Coronary artery (tissue), 2 donors: ENCODE measurements at places on chromosomes 5 and 9.

DNA sequence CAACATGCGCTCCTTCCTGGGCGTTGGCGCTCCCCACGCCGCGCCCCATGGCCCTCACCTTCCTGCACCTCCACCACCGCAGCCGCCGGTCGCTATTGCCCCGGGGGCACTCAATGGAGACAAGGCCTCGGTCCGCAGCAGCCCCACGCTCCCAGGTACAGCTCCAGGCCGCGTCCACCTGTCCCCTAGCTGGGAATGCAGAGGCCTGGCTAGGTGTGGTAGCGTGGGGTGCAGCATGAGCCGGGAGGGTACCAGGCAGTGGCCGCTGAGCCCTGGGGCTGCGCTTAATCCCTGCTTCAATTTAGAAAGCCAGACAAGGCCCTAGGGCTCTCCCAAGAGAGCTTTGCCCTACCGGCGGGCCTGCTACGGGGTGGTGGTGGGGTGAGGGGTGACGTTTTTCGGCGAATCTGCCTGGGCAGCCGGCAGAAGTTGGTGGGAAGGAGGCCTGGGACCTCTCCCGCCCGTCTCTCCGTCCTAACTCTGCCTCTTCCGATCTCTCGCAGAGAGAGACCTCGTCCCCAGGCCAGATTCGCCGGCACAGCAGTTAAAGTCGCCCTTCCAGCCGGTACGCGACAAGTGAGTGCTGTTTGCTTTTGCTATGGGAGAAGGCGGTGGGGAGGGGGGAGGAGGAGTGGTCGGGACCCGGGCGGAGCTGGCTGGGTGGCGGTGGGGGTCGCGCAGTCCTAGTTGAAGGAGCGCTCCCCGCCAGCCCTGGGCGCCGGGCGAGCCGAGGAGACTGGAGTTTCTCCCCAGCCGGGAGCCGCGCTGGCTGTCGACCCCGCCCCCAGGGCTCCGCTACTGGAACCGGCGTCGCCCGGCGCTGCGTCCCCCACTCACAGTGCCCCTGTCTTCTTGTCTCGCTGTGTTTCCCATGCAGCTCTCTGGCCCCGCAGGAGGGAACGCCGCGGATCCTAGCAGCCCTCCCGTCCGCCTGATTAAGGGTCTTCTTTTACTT is 4.8 kb downstream of the IRX1 start:
- DNase-seq: no peak

DNA sequence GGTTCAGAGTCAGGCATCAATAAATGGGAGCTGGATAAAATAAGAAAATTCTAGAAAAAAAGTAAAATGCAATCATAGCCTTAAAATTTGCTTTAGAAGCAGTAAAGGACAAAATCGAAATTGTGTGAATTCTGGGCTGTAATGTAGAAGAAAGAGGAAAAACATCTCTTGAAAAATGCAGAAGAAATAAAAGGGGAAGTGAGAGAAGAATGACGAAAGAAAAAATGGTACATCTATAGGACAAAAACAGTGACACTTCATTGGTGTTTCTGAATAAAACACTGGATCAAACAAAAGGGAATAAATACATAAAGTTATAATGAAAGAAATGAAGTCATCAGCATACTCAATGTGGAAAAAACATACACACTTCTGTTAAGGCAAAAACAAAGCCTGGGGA is 642.3 kb downstream of the ACTL7B start:
- no peak for DNase-seq

DNA sequence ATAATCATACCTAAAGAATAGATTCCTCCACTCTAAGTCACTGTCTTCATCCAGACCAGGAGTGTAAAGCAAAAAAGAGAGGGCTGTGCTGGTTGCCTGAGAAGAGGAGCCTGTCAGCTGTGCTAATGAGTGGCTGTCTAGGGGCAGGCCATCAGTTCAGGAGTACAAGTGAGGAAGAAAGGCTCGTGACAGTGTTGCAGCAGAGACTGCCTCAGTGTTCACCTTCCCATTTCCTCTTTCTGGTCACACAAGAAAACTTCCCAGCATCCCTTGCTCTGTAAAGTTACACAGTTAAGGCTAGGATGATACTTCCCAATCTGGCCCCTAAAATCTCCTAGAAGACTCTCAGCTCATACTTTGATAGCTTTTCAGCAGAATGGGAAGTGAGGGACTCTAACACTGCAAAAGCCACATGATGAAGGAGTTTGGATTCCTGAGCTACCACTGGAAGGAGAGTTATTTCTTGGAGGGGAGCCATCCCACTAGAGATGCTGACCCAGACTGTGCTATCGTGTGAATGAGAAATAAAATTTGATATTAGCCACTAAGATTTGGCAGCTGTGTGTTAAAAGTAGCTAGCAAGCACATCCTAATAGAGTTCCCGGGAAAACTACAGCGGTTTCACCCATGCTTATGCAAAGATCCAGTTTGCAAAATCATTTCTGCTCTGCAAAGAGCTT is 67.1 kb downstream of the ADAMTS12 start:
- no peak for DNase-seq

GRCh38 chr5:172370648-172371545 is 83.4 kb downstream of the SH3PXD2B start:
- no peak for DNase-seq

DNA sequence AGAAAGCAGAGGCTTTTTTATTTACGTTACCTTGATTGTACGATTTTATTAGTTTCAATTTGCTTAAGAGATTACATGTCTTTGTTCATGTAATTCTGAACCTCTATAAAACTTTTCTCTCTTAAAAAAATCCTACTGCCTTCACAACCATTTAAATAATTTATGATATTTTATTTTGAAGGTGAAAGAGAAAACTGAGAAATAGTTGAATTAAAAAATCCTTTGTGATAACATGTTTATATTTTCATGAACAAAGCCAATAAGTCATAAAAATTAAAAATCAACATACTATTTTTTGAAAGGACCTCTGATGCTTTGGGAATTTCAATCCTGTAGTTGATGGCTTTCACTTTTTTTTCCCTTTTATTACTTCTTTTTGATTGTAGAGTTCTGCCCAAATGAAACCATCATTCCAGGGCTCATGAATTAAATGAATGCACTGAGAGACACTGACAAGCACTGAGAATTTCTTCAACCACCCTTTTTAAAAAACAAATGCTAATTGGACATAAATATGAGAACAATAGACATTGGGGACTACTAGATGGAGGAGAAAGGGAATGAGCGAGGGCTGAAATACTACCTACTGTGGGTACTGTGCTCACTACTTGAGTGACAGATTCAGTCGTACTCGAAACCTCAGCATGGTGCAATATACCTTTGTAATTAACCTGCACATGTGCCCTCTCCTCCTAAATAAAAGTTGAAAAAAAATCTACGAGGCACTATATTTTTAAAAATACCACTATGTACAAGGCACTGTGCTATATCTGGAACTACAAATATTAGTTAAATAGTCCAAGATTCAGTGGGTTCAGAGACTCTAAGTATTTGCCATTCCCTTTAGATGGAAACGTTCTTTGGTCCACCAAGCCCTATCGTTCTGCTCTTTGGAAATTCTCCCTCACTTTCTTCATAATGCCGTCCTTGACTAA is 5.9 kb downstream of the CDKN2A start:
- DNase-seq: no peak

- DNase-seq: peak; percentile 76
Observed at GRCh38 chr9:108478431-108479332, 377.1 kb downstream of the ACTL7B start.

DNA sequence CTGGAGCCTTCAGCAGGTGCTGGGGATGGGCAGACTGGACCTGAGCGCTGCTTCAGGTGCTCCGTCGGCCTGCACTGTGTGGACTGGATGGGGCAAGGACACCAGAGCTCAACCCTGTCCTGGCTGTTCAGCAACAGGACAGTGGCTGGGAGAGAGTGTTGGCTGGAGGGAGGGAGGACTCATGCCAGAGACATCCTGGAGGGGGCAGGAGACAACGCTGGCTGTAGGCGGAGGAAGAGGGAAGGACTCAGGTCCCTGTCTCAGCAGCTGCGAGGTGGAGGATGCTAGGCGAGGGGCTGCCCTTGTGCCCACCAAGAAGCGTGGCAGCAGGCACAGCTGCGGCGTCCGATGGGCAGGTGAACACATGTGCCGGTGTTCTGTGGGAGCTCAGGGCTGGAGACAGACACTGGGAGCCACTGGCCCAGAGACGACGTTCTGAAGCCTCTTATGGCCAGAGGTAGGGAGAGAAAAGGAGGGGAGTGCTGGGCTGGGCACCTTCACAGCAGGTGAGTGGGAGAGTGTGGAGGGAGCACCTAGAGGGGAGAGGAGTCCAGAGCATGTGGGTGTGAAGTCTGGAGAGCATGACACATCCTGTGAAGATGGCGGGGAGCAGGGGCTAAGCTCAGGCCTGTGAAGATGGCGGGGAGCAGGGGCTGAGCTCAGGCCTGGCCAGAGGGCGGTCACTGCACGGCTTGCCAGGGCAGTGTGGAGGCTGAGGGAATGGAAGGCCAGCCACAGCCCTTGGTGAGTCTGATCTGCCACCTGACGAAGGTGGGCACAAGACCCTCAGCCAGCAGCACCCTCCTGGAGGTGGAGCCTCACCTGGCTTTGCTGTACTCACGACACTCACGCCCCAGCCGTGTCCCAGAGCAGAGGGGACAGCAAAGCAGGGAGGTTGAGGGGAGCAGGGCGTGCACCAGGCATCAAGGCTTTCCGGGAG is 79.1 kb upstream of the FCN1 start:
- DNase-seq: no peak

DNA sequence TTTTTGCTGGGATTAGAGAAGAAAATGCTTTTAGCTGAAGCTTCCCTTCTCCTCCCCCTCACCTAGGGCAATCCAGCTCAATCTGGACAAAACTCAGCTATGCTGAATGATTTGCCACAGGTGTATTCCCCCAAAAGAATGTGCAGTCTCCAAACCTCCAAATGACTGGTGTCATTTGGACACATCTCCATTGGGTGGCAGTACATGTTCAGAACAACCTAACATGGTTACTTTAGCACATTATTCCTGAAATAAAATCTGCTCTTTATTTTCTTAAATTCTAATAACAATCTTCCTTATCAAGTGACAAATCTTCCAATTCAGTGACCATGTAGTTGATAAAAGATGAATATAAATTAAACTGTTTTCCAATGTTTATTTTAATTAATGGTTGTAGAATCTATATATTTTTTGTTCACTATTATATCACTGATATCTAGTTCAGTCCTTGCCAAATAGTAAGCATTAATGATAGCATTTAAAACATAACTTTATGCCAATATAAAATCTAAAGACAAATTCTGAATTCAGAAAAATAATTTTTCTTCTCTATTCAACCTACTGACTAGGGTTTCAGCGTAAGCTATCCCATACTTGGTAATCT is 61.3 kb upstream of the MOCS2 start:
- no peak for DNase-seq

- no peak for DNase-seq
Observed at GRCh38 chr9:115133649-115134048, 15.7 kb upstream of the TNC start.

GRCh38 chr5:137648361-137648760 is 87.5 kb downstream of the KLHL3 start:
- DNase-seq: no peak

GRCh38 chr5:17477043-17477442 is 21.0 kb upstream of the TAF11L2 start:
- DNase-seq: no peak

DNA sequence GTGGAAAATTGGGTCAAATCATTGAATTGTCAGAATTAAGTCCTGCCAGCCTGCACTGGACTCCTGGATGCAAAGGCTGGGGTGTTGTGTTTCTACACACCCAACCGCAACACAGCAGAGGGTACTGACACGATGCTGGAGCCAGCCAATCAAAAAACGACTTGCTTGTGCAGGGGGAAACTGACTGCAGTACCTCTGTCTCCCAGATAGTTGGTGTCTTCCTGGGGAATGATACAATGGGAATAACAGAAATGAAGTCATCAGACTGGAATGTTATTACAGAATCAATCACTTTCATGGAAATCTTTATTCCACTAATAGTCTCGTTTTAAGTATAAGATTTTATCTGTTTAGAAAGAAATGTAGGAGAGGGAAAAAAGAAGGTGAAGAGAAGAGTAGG is 330.3 kb downstream of the MLLT3 start:
- no peak for DNase-seq

- no peak for DNase-seq
Observed at GRCh38 chr9:77987081-77987656, 44.4 kb downstream of the GNAQ start.

- no peak for DNase-seq
Observed at GRCh38 chr5:69188811-69189161, 597 bp upstream of the CENPH start.

DNA sequence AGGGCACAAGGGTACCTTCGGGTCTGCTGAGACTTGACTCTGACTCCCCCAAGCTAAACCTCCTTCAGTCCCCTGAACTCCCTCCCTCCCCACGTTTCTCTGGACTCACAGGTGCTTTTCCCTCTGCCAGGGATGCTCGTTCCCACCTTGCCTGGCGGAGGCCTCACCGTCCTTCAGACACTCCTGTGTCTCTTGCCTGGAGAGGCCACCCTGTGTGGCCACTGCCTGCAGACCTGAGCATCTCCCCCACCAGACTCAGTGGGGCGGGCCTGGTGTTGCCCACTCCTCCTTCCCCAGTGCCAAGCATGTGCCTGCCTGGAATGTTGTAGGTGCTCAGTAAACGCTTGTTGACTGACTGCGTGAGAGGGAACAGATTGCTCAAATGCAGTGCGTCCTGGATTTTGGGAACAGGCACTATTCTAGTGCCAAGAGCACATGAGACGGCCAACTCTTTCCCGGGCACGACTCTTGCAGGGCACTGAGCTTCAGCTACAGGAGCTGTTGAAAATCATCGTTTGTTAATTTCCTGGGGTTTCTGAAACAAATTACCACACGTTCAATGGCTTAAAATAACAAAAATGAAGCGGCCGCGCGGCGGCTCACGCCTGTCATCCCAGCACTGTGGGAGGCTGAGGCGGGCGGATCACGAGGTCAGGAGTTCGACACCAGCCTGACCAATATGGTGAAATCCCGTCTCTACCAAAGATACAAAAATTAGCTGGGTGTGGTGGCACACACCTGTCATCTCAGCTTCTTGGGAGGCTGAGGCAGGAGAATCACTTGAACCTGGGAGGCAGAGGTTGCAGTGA is 71.0 kb upstream of the BARHL1 start:
- no peak for DNase-seq

DNA sequence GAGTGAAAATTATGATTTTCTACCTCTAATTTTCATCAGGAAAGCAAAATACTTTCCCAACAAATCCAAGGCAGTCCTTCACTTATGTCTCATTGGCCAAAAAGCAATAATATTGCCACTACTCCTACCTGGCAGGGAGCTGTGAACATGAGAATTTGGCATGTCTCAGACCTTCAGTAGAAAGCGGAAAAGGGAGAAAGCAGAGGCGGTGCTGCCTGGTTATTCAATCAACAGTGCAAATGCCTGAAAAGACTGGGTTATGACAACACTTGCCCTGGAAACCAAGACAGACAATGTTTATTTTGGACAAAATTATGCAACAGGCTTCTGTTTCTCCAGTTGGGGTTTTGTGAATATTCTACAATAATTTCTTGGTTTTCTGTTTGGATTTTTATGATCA is 194.4 kb downstream of the TAF11L14 start:
- no peak for DNase-seq

DNA sequence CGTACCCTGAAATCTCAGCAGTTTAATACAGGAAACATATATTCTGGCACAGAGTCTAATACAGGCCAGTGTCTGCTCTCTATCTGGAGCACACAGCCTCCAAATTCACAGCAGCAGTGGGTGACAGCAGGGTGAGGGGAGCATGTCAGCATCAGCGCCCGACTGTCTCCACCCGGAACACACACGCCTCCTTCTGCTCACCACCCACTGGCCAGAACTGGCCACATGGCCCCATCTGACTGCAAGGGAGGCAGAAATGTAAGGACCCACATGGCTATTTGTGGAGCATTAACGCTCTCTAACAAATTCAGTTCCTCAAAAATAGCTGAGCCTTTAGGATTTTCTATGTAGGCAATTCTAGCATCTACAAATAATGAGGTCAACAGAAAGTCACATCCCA is 24.6 kb downstream of the UBE2QL1 start:
- peak; percentile 11 for DNase-seq
